Upper lobe of right lung (tissue), 1 donor: ENCODE measurements at places on chromosomes 1 and 21. TPM values are rescaled to one million over a fixed set of nuclear protein-coding genes. Genes with fewer than 3 reads are reported as not detected.

- peak; percentile 89 for DNase-seq
Measured at GRCh38 chr1:151831605-151832004, at the start of gene RORC. Gene RORC, minus strand, starts transcription at chr1:151831802. Its CDS starts 38 bp downstream, at chr1:151831764.

GRCh38 chr1:15866721-15867201, 19.3 kb downstream of the SPEN start:
- no peak for DNase-seq

ERICH3 gene
- total RNA-seq, result not detected

GRCh38 chr1:232226197-232226712, 403.7 kb downstream of the SIPA1L2 start:
- no peak for DNase-seq

TRIM63 gene
- 0.46 TPM for total RNA-seq

SCAMP3 gene
- total RNA-seq, result 70.9 TPM

DNA sequence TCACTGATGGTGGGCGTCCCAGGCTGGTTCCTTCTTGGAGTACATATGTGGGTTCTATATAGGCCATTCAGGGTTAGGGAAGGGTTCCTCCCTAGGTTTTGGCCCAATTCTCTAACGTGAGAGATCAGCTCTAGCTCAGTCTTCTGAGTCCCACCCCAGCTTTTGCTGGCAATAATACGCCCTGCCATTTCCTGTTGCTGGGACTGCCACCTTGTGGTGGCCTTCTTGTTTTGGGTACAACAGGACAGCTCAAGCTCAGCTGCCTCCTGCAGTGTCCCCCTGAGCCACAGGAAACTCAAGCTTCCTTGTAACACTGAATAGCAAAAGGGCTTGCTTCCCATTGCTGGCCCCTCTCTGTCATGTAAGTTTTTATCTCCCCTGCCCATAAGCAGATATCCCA, 77.8 kb downstream of the BACH1 start:
- DNase-seq, result peak; percentile 69

- DNase-seq, result no peak
Measured at GRCh38 chr1:228341450-228341813, 65.2 kb downstream of the TRIM11 start.

PSRC1 gene
- 2.9 TPM for total RNA-seq

GRCh38 chr1:39990428-39990827, 35.5 kb downstream of the MFSD2A start:
- no peak for DNase-seq

LCK gene
- total RNA-seq, result 8.3 TPM

- no peak for DNase-seq
Measured at GRCh38 chr1:93620172-93620840, 61.3 kb downstream of the BCAR3 start.

GRCh38 chr1:224851848-224852261, 77.6 kb upstream of the DNAH14 start:
- DNase-seq, result no peak

LIPI gene
- total RNA-seq, result not detected

- DNase-seq, result no peak
Measured at GRCh38 chr1:7172804-7173203, 387.6 kb downstream of the CAMTA1 start.
